HFF-Myc (cell line): ENCODE measurements at places on chromosomes 7 and 10.

GRCh38 chr10:62769574-62770242 is 34.8 kb upstream of the ADO start:
- no peak for DNase-seq

DNA sequence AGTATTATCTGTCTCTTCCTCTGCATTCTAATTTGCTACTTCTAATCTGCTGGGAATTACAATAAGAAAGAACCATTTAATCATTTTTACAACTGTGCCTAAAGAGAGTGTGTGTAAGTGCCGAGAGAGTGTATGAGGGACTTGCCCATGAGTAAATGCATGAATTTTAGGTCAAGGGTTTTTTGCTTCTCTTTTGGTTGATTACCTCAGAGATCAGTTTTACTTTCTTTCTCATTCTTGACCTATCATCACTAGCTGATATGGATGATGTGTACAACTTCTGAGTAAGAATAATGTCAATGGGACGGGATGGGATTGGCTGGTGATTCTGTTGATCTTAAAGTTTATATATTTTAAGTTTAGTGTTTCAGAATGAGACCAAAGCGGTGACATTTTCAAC is 47.8 kb downstream of the IKZF1 start:
- DNase-seq, result no peak

GRCh38 chr7:17384400-17384799 is 85.9 kb downstream of the AHR start:
- DNase-seq, result no peak

- no peak for DNase-seq
Observed at GRCh38 chr10:78549140-78549935, 515.7 kb downstream of the RPS24 start.

- no peak for DNase-seq
Observed at GRCh38 chr7:2071133-2071832, 161.5 kb downstream of the MAD1L1 start.

GRCh38 chr7:36064676-36065075 is 88.4 kb upstream of the EEPD1 start:
- no peak for DNase-seq

DNA sequence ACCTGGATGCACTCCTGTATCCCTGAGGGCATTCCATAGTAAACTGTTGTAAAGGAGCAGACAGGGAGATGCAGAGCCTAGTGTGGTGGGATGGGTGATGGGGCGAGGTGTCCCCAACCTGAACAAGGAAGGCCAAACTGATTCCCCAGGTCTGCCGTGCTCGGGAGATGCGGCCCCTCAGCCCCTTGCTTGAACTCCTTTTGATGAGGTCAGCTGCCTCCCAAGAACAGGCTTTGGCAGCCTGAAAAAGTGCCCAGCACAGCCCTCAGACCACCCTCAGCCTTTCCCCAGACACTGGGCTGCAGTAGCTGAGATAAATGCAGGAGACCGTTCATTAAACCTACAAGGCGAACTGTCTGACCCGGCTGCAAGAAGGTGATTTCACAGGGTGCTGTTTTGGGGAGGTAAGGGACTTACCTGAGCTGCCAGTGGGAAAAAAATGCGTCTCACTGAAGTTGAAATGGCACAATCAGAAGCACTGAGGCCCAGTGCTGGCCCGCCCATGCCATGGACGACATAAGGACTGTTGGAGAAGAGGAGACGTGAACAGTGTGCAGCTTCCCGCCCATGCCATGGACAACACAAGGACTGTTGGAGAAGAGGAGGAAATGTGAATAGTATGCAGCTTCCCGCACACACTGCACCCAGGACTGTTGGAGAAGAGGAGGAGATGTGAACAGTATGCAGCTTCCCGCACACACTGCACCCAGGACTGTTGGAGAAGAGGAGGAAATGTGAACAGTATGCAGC is 148.4 kb upstream of the FAM20C start:
- DNase-seq, result no peak

DNA sequence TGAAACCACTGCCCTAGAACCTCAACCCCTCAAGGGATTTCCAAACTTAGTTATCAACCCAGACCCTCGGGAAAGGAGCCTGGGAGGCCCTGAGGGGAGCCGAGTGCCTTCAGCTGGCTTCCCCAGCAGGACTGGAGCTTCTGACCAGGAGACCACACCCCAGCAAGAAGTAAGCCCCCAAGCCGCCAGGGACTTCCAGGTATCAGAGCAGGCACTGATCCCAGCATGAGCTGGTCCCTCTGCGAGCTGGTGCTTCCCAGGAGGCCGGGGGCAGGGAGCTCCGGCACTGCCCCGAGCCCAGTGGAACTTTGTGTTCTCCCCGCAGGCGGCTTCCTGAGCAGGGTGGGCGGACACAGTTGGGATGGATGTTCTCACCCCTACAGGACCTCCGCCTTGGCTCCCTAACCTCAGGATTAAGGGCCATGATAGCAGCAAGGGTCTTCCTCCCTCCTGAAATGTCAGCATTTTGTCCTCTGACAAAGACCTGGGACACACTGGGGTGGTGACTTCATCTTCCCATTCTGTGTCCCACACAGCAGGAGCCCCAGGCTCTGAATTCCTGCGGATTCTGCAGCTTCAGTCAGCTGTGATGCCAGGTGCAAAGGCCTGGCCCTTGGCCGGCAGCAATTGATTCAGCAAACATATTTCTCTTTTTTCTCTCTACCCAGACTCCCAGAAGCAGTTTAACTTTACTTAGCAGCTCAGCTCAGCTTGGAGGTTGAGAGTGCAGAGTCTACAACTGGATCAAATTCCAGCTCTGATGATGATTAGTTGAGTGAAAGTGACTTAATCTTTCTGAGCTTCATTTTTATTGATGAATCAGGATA is 11.6 kb downstream of the ATP6V0E2 start:
- DNase-seq, result no peak

- no peak for DNase-seq
Observed at GRCh38 chr7:130377178-130377577, 3.1 kb upstream of the CPA1 start.

GRCh38 chr7:149822353-149822943 is 15.7 kb upstream of the ZNF862 start:
- no peak for DNase-seq

DNA sequence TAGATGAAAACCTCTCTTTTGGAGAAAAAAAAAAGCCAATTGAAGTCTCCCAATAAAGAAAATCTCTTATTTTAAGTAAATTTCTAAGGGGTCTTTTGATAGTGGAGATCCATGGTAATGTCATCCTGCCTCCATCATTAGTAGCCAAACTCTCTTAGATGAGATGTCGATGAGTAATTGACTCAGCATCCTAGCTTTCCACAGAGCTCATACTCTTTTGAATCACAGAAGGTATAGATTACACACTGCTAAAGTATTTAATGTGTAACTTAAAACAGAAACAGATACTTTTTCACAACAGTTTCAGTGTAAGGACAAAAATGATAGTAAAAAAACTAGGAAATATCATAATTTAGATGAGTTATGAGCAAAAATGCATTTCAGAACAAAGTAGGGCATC is 19.4 kb downstream of the MAGI2 start:
- DNase-seq, result no peak

DNA sequence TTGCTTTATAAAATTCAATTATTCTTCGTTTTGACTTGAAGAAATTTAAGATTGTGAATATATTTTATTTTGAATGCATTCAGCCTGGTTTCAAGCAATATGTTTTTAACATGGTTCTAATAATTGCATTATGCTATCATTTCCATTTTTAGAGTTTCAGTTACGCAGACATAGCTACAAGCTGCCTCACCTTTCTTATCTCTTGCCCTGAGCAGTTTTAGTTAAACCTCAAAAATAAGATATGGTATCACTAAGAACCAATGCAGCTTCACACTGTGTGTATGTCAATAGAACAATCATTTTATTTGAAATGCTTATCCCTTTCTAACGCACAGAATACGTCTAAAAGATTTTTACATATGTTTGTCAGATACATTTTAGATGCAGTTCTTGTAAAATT is 632.6 kb upstream of the KCND2 start:
- DNase-seq, result no peak

- no peak for DNase-seq
Observed at GRCh38 chr10:17510242-17510908, 56.0 kb upstream of the ST8SIA6 start.

GRCh38 chr7:2107386-2108070 is 125.2 kb downstream of the MAD1L1 start:
- DNase-seq, result no peak

- no peak for DNase-seq
Observed at GRCh38 chr7:39631736-39632308, 8.4 kb downstream of the RALA start.

DNA sequence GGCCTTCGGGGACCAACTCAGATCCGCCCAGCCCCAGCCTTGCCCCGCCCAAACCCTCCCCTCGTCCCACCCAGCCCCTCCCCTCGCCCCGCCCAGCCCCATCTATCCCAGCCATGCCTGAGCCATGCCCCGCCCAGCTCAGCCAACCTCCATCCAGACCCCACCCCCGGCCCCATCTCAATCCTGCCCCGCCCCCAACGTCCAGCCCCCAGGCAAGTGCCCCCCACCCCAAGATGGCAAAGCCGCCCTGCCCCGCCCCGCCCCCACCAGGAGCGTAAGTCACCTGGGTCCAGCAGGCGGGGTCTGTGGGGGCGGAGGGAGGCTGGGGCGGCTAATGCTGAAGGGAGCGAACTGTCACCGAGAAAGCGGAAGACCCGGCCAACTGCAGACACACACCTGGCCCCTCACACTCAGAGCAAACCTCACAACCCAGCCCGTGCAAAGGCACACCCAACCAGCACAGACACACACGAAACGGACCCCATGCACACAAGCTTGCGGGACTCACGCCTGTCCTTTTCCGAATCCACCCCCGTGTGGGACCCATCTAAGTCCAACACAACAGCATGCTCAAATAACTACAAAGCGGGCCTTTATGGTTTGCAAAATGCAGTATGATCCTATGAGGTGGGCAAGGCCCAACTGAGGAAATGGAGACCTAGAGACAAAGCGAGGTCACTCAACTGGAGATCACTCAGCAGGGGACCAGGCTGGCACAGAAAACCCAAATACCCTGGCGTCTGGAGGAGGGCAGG is 11.5 kb upstream of the OGA start:
- DNase-seq, result no peak

DNA sequence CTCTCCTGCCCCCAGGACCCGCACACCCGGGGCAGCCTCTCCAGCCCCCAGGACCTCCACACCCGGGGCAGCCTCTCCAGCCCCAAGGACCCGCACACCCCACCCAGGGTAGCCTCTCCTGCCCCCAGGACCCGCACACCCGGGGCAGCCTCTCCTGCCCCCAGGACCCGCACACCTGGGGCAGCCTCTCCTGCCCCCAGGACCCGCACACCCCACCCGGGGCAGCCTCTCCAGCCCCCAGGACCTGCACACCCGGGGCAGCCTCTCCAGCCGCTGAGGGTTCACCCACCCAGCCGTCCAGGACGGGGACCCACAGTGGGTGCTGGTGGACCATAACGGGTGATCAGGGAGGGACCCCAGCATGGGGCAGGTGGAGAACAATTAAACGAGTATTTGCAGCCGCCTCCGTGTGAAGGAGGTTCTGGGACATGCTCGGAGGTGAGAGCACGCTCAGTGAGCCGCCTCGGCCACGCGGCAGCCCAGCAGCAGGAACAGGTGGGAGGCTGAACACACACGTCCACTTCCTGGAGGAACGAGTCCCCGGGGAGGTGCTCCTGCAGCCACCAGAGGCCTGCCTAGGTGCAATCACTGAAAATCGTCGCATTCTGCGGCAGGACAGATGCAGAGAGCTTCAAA is 107.9 kb downstream of the PDGFA start:
- DNase-seq, result no peak

- no peak for DNase-seq
Observed at GRCh38 chr10:28381466-28381865, 78.6 kb upstream of the MPP7 start.

- no peak for DNase-seq
Observed at GRCh38 chr7:43664681-43665080, 64.6 kb downstream of the COA1 start.

GRCh38 chr7:22859641-22860290 is 37.1 kb upstream of the TOMM7 start:
- DNase-seq, result no peak

DNA sequence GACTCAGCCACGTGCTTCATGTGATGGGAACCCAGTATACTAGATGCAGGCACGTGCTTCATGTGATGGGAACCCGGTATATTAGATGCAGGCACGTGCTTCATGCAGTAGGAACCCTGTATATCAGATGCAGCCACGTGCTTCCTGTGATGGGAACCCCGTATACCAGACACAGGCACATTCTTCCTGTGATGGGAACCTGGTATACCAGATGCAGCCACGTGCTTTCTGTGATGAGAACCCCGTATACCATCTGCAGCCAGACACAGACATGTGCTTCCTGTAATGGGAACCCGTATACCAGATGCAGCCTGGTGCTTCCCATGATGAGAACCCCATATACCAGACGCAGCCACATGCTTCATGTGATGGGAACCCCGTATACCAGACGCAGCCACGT is 44.0 kb downstream of the MGMT start:
- no peak for DNase-seq

DNA sequence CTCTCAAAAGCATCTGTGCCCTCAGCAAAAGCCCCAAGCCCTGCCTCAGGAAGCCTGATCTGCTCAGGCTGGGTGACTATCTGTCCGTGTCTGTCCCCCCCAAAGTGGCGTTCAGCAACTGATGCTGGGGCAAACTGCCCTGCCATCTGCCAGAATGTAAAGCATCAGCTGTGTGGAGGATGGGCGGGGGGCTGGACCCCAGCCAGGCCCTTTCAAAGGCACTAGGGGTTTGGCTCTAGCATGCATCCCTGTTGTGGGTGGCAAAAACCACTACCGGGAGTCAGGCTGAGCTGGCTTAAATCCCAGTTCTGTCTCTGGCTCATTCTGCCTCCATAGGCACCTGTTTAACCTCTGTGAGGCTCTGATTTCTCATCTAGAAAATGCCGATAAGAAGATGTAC is 35.5 kb downstream of the GPRIN2 start:
- DNase-seq, result no peak

DNA sequence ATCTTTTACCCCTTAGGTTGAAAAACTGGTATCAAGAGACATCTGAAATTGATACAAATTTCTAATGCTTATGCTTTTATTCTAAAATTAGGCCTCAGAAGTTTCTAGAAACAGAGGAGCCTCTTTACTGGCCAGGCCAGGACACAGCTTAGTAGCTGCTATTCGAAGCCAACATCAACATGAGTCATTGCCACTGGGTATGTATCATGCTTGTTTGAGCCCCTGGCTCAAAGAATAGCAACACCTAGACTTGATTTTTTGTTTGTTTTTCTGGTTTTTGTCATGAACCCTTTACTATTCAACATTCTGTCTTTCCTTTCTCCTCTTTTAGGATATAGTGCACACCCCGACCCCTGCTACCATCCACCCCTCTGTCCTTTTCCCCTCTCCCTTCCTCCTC is 90.9 kb upstream of the STK17A start:
- DNase-seq, result no peak

DNA sequence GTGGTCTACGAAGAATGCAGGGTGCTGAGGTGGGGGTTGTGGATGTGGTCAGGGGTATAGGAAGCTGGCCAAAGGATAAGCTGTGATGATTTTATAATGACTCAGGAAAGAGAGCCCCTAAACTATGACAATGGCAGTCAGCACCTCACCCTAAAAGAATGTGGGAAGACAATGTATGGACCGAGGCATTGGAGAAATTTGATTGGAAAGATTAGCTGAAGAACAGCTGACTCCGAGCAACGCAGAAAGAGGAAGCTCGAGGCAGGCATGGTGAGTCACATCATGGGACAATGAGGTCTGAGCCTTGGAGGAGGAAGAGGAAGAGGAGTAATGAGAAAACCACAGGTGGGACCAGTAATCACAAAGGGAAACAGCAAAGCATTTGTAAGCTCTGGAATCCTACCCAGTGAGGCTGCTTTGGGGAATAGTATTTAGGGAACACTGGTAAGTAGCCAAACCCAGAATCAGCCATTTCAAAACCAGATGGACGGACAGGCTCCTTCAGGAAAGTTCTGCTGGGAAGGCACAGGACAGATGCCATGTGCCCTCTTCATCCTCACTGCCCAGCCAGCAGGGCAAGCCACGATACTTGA is 295.4 kb downstream of the PRPF18 start:
- peak; percentile 90 for DNase-seq
